T follicular helper cell (primary cell): ENCODE measurements at places on chromosomes 12 and 14.

- no peak for DNase-seq
These were observed 122.5 kb downstream of the WIF1 start for GRCh38 chr12:64998371-64999147.

DNA sequence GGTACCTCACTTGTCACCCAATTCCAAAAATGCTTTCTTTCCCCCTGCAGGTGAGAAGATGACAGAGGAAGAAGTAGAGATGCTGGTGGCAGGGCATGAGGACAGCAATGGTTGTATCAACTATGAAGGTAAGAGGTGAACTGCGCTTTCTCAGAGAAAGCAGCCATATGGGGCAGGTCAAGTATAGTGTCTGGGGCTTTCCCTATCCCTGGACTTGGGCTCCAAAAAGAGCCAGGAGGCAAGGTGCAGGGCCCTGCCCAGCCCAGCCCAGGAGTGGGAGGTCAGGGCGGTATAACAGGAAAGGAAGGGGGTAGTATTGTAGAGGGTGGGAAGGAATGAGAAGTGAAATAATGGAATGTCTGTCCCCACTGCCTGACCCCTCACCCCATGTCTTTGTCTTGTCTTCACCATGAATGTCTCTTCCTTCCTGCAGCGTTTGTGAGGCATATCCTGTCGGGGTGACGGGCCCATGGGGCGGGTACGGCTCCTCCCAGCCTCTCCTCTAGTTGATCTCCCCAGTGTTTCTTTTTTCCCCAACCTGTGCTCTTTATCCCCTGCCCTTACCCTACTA, 2.1 kb downstream of the MYL6 start:
- DNase-seq, result peak; percentile 57

DNA sequence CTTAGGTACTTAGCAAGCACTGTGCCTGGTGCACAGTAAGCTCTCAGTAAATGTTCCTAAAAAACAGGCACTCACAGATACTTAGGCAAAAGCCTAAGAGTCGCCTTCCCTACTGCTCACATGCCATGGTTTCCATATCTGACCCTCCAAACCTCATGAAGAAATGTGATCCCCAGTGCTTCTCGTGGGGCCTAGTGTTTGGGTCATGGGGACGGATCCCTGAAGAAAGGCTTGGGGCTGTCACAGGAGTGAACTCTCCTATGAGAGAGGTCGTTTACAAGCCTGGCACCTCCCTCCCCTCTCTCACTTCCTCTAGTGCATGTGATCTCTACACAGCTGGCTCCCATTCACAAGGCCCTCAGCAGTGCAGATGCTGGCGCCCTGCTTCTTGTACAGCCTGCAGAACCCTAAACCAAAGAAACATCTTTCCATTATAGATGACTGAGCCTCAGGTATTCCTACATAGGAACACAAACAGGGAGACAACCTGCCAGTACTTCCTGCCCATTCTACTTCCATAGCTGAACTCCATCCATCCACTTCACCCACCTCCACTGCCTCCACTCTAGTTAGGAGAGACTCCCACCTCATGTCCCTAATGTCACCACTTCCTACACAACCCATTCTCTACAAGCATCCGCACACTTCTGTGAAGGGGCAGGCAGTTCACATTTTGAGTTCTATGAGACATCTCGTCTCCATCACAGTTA, 2.9 kb downstream of the SLC15A4 start:
- no peak for DNase-seq

- no peak for DNase-seq
These were observed 16.1 kb downstream of the DIO3 start for GRCh38 chr14:101577221-101577909.

DNA sequence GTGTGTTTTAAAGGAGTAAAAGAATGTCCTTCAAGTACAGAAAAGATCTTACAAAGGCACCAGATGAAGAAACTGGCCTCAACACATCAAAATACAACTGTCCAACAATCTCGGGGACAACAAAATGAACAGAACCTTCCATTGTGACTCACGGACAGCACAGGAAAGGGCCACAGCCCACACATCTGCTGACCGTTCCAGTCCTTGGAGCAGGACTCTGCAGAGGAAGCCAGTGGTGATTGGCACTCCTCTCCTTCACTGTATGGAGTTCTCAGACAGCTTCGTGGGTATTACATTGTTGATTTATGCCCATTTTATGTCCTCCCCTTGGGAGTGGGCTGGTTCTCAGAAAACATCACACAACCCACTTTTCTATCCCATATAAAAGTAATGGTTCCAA, 32.5 kb upstream of the TC2N start:
- no peak for DNase-seq

DNA sequence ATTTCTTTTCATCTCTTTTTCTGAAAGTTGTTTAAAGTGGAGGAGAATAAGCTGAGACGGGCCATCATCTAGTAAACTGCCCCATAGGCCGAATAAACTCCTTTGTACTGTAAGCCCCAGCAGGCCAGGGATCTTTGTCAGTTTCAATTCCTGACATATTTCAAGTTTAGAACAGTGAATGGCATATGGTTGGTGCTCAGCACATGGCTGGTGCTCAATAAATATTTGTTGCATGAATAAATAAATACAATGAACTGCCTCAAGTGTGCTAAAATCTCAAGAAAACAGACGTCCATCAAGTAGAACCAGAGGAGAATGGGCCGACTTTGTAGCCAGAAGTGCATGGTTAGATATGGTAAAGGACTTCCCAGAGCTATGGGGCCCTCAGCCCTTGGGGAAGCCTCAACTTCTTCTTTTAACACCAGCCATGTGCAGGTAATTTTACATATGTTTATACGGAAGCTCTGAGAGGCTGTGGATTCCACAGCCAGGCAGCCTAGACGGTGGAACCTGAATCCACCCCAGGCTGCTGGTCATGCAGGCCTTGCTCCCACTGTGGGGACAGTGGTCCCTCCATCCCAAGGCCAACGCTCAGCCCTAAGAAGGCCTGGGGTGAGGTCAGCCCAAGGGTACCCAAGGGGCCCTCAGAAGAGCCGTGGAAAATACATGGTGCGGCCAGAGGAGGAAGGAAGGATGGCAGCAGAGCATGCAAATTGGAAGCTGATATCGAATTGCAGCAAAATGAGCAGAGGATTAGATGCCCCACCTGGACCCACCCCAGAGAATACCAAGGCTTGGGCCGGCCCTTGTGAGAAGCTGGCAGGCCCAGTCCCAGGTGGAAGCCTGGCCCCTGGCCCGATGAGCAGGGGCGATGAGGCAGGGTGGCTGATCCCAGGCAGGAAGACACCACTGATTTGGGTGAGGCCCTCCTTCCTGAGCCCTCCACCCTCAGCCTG, 8.7 kb upstream of the AQP2 start:
- DNase-seq, result no peak

DNA sequence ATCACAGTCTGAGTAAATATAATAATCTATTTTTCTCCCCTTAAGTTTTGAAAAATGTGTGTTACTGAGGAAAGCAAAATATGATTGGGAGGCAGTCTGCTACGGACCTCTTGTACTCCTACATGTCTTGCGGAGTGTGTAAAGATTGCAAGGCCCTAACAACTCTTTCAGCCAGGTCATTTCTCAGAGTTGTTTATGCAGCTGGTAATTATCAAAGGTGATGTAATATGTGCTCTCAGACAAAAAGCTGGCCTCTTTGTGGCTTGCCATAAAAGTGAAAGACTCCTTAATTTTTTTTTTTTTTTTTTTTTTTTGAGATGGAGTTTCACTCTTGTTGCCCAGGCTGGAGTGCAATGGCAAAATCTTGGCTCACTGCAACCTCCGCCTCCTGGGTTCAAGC, 40.5 kb upstream of the MON2 start:
- no peak for DNase-seq

GRCh38 chr12:52370926-52371608, 3.8 kb upstream of the KRT85 start:
- no peak for DNase-seq

DNA sequence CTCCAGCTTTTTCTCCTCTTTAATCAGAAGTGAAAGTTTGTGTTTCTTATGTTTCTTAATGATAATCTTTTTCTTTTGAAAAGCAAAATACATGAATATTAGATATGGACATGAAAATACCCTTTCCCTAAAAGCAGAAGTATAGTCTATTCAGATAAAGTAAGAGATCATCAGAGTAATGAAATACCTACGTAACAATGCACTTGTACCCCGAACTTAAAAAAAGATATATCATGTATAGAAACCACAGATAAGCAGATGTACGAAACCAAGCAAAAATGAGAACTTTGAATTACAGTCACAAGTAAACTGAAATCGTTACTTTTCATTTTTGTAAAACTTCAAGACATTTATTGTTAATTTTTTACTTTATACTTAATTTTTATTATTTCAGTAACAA, 1.5 kb upstream of the GPR65 start:
- DNase-seq, result no peak

- DNase-seq, result no peak
These were observed 46.8 kb downstream of the PRKCH start for GRCh38 chr14:61368114-61368710.

DNA sequence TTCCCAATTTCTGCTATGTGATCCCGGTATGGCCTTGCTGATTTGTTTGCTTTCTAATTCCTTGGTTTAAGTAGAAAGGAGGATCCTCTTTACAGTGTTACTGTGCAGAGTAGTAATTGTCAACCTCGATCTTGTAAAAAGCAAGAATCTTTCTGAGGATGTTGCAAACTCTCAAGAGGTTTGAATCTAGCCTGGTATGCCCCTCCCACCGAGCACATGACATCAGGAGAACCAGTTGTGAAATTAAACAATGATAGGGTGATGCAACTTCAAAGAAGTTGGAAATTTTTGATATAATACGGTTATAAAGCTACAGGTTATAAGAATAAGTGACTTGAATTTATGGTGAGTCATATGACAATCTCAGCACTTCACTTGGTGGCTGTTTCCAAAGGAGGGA, 35.0 kb upstream of the FUT8 start:
- DNase-seq, result no peak

DNA sequence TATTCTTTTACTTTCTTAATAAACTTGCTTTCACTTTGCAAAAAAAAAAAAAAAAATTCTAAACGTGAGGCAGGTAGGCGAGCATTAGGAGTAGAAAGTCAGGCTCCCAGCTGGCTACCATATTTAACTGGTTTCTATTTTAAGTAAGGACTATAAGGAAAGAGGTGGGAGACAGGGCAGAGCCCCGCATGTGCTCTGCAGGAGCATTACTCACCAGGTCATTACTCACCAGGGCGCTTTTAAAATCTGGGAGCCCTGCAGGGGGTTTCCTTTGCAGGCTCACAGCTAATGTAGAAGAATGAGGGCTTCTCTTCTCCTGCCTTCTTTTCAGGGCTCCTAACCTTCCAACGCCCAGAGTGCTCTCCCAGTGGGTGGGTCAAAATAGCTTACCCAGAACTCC, 14.0 kb upstream of the DPF3 start:
- no peak for DNase-seq

- no peak for DNase-seq
These were observed 2.7 kb upstream of the INHBE start for GRCh38 chr12:57452181-57452936.

GRCh38 chr12:42552822-42553221, 36.7 kb downstream of the PRICKLE1 start:
- DNase-seq, result no peak

GRCh38 chr12:23862701-23863100, 86.8 kb downstream of the SOX5 start:
- no peak for DNase-seq

DNA sequence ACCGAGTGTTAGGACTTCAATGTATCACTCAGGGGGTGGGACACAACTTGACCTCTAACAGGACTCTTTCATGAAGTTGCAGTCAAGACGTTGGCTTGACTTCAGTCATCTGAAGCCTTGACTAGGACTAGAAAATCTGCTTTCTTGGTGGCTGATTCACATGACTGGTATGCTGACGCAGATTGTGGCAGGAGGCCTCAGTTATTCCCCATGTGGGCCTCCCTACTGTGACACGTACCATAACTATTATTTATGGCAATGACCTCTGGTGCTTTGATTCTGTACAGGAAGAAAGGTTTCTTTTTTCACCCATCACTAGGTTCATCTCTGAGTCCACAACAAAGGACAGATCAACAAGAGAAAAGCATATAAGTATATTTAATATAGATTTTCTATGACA, 270.4 kb downstream of the NEDD1 start:
- DNase-seq, result no peak

DNA sequence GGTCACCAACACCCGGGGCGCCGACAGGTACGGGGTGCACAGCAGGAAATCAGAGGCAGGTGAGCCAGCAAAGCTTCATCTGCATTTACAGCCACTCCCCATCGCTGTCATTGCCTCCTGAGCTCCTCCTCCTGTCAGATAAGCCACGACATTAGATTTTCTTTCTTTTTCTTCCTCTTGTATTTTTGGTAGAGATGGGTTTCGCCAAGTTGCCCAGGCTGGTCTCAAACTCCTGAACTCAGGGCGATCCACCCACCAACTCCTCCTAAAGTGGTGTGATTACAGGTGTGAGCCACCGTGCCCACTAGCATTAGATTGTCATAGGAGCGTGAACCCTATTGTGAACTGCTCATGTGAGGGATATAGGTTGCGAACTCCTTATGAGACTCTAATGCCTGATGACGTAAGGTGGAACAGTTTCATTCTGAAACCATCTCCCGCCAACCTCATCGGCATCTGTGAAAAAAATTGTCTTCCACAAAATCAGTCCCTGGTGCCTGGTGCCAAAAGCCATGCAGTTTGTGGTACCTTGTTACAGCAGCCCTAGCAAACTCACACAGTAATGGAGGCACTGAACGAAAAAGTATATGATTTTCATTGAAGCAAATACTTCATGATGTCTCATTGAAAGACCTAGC, 1.5 kb downstream of the STYK1 start:
- no peak for DNase-seq

GRCh38 chr12:46461907-46462640, 89.5 kb upstream of the SLC38A2 start:
- no peak for DNase-seq

DNA sequence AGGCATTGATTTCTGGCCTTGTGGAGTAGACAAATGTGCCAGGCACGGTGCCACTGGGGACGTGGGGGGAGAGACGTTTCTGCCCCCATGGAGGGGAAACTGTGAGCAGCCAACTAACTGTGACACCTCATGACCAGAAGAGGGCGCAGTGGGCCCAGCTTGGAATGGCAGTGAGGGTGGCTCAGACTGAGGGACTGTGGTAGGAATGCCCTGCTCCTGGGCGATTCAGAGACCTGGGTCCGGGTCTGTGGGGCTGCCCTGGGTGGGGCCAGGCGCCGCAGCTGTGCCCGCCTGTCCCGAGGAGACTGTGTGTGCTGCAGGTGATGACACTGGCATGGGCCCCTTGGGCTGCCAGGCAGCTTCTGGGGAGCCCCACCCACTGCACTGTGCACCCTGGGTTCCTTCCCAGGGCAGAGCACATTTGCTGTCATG, 60.6 kb downstream of the SLC25A47 start:
- DNase-seq, result peak; percentile 45

- DNase-seq, result no peak
These were observed 249.2 kb downstream of the NELL2 start for GRCh38 chr12:44626883-44627282.

DNA sequence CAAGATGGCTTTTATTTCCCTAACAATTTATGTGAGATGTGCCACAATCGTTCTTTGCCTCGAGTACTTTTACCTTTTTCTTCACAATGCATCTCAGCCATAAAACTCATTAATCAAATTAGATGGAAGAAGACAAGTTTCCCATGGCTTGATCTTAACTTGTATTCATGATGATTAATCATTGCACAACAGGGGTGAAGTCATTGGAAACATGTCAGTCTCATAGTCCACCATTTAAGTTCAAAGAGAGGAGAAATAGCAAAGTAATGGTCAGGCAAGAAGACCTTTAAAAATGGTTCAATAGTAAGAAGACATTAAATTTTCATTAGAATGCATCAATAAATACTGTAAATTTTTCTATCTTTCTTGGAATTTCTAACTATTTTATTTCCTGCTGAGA, 136.3 kb downstream of the FOXG1 start:
- DNase-seq, result no peak

GRCh38 chr12:62466594-62467491, at the start of gene MON2:
MON2 (plus strand) TSS chr12:62466826; CDS start chr12:62467208, 382 bp downstream.
- peak; percentile 76 for DNase-seq

- DNase-seq, result no peak
These were observed 5.4 kb upstream of the CEBPE start for GRCh38 chr14:23124337-23124954.
